ENCODE measurements at places on chromosomes 16 and 17.
A peak's percentile ranks its signal among the peaks of the same experiment; 100 is the strongest.

DNA sequence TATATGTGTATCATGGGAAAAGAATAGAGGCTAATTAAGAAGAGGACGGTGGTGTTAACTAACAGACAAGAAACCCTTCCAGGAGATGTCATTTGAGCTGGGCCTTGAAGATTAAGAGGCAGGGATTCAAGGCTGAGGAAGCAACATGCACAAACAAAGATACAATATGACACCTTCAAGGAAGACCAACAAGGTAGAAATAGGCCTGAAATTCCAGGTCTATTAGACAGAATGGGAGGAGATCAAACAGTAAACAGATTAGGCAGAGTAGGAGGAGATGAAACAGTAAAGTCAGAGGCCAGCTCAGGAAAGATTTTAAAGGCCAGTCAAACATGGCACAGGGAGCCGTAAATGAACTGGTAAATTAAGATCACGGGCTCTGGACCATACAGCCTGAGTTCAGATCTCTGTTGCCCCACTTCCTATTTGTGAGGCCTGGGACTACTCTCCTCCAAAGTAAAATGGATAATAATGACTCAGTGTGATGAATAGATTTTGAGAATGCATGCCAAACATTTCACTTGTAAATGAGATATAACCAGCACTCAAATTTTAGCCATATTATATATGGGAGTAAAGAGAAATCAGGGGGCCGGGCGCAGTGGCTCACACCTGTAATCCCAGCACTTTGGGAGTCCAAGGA, 38.9 kb downstream of the USP31 start:
- no peak for DNase-seq

DNA sequence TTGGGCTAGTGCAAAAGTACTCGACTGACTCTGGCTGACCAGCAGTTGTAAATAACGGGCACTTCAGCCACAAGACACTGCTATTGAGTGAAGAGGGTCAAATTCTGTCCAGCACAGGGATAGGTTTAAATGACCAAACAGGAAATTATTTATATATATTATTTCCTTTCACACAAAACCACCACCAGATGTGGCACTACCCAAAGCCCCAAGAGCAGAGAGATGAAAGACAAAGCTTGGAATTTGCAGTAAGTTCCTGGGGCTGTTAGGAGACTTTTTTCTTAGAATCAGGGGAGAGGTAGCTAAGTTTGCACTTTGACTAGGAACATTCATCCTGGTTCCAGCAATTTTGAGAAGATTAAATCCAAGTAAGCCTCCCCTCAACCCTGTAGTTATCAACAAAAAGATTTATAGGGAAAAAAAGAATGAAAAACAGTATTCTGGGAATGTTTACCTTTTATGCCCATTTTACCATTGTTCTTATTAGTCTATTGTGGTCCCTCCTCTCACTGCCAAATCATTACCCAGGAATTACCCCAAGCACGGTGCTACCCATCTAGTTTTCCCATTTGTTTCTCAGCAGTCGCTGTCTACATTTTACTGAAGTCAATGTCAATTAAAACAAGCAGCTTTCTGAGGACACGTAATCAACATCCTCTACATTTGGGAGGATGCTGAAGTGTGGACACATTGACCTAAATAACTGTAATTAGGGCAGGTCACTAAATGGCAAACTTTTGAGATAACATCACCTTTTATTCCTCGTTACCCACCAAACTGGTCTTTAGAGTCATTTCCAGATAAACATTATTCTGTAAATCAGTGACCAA, 43.5 kb downstream of the GRB7 start:
- no peak for DNase-seq

DNA sequence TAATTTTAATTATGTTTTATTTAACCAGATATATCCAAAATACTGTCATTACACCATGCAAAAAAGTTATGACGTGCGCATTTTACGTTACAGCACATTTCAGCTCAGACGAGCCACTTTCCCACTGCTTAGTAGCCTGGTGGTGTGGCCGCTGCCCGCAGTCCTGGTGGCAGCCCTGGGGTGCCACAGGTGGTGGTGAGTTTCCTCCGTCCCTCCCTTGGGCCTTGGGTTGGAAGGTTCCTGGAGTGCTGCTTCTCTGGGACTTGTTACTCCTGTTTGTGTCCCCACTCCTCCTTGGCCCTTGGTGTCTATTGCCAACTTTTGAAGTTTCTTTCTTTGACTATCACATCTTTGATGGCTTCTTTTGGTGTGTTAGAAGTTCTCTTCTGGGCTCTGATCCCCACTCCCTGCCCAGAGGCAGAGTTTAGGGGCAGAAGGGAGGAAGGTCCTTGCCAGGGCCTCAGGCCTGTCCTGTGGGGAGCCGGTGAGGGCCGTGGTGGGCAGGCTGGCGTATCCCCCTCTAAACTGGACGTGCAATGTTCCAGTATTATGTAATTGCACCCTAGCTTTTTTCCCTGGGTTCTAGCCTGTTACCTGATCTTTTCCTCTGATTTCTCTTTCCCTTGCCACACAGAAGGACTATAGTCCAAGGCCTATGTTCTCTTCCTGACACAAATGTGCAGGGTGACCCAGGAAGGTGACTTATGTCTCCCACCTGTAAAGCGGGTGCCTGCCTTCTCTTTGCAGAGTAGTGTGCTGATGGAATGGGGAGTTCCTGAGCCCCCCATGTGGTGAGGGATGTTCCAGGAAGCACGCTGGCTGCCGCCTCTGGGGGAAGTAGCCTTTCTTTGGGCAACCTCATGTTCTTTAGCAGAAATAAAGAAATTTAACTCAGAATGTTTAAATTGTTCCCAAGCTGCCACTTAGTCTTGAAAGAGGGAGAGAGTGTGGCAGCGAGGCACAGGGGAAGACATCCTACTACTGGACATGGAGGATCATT, 8.4 kb downstream of the MPRIP start:
- DNase-seq = no peak

GRCh38 chr16:4180511-4180910, 61.4 kb downstream of the SRL start:
- no peak for DNase-seq

DNA sequence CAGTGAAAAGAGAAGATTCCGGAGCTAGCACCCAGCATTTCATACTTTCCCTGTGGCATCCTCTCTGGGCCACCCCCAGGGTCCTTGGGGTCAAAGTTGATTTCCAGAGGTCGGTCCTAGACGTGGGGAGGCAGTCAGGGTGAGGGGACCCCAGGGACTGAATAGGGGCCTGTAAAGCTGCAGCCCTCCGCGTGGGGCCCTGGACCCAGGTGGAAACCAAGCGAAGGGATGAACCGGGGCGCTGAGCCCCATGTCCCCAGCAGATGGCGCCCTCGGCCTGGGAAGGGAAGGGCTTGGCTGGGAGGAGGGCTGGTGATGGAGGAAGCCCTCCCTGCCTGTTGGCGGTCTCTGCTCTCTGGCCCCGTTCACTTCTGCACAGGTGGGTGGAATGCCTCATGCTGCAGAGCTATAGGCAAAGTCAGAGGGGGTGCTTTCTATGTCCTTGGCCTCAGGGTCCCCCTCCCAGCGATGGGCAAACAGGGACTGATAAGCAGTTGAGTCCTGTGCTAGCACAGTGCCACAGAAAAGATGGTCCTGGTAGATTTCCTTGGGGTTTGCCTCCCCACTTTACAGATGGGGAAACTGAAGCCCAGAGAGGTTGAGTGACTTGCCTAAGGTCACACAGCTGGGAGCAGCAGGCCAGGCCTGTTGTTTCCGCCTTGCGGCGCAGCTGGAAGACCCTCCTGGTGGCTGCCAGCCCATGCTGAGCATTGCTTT, 163.4 kb upstream of the CIBAR2 start:
- peak; percentile 63 for DNase-seq

- no peak for DNase-seq
Measured at GRCh38 chr16:71880176-71880575, 3.8 kb downstream of the ZNF821 start.

DNA sequence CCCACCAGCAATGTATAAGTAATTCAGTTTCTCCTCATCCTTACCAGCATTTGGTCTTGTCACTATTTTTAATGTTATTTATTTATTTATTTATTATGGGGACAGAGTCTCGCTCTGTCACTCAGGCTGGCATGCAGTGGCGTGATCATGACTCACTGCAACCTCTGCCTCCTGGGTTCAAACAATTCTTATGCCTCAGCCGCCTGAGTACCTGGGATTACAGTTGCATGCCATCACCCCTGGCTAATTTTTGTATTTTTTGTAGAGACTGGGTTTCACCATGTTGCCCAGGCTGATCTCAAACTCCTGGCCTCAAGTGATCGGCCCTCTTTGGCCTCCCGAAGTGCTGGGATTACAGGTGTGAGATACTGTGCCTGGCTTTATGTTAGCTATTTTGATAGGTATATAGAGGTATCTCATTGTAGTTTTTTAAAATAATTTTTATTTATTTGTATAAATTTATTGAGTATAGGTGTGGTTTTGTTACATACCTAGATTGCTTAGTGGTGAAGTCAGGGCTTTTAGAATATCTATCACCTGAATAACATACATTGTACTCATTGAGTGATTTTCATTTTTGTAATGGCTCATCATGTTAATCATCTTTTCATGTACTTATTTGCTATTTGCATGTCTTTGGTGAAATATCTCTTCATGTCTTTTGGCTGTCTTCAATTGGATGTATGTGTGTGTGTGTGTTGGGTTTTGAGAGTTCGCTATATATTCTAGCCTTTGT, 53.3 kb downstream of the TANC2 start:
- no peak for DNase-seq

Data from mesenchymal stem cell (in vitro differentiated cells and primary cell).